ENCODE measurements at places on chromosomes 3 and 15.

DNA sequence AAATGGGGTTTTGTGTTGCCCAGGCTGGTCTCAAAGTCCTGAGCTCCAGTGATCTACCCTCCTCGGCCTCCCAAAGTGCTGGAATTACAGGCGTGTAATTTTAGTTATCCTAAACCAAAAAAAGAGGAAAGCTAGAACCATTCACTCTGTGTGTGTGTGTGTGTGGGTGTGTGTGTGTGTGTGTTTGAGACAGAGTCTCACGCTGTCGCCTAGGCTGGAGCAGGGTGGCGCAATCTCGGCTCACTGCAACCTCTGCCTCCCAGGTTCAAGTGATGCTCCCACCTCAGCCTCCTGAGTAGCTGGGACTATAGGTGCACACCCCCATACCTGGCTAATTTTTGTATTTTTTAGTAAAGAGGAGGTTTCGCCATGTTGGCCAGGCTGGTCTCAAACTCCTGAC is 84.0 kb downstream of the TFDP2 start:
- no peak for DNase-seq

DNA sequence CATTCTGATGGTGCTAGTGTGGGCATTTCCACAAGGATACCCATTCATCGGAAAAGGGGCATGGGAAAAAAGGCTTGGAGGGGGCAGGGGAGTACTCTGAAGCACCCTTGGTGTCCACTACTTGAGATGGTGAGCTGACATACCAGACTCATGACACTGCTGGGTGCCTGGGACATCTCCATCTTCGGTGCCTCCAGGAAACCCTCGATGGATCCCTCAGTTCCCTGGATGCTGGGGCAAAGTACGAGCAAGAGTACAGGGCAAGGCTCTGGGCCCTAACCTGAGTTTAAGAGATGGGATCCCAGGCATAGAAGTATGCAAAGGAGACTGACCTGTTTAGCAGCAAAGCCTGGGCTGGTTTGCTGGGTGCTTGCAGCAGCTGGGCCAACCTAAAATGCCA is 5.2 kb upstream of the IP6K1 start:
- DNase-seq = no peak

GRCh38 chr3:126353694-126354321 is 3.4 kb downstream of the KLF15 start:
- no peak for DNase-seq

DNA sequence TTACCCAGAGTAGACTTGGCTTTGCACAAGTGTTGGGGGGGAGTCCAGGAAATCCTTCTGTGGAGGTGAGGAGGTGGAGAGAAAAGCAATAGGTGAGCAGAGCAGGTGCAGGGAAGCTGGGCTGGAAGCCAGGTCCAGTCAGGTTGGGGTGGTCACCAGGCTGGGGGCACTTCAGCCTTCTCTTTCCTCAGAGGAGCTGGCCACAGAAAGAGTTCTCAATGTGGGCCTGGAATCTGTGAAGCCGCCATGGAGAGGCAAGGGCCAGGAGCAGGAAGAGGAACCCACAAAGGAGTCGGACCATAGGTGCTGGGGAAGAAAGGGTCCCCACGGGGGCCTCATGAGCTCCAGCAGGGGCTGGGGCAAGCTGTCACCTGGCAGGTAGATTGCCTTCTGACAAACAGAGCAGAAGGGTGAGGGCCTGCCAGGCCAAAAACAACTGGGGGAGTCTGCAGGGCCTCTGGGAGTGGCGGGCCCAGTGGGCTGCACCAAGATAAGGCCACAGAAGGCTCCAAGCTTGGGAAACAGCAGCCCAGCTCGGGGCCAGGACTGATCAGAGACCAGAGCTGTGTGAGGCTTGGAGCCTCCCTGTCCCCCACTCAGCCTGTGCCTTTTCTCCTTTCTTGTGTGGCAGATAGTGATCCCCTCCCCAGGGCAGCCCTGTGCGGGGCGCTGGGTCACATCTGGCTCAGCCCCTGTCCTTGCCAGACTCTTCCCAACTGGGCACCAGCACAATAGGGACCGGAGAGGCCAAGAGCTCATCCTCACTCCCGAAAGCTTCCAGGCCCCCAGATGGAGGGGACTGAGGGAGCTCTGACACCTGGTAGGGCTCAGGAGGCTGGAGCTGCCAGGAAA is 53.0 kb upstream of the FGD5 start:
- no peak for DNase-seq

- DNase-seq = no peak
These were observed 322.2 kb upstream of the SATB1 start for GRCh38 chr3:18747383-18747782.

GRCh38 chr3:71491154-71491752 is 92.3 kb downstream of the FOXP1 start:
- DNase-seq = no peak
